ENCODE measurements at places on chromosomes 7 and 10.

GRCh38 chr7:151735186-151735850 is 141.6 kb downstream of the PRKAG2 start:
- no peak for DNase-seq

DNA sequence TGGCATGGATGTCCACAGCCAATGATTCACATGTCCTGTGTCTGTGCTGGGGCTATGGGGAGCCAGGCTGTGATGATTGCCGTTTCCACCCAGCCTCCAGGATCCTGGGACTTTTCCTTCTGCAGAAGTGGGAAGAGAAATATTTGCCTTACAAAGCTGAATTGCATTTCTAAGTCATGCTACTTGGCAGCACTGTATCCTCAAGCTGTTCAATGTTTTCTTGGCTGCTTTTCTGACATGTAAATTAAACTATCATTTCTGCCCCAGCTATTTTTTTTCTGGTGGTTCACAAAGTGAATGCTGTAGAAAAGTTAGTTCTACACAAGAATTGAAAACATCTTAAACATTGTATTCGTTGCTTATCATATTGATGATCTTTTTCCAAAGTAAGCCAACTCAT is 51.9 kb upstream of the TCERG1L start:
- DNase-seq = no peak

DNA sequence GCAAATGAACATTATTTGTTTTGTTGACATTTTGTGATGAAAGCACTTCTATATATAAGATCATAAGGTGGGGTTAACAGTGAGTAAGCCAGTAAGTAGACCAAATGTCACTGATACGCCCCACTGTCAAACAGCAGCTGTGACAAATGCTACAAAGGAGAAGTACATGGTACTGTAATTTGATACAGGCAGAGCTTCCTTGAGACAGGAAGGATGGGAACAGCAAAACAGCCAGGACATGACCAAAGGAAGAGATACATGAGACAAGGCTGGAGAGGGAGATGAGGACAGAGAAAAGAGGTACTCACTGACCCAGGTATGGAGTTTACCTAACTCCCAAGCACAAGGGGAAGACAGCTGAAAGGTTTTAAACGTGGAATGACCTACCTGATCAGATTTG is 127.0 kb downstream of the SRPK2 start:
- DNase-seq = no peak

GRCh38 chr7:72494807-72495206 is 82.7 kb upstream of the CALN1 start:
- no peak for DNase-seq

All from psoas muscle (tissue), 8 donors.